RWPE2 (cell line): ENCODE measurements at places on chromosomes 3 and 15.

GRCh38 chr15:95138604-95139270 lies 907.4 kb downstream of the MCTP2 start:
- DNase-seq = no peak

- DNase-seq = no peak
Measured at GRCh38 chr3:152375546-152375945, 106.8 kb downstream of the MBNL1 start.

DNA sequence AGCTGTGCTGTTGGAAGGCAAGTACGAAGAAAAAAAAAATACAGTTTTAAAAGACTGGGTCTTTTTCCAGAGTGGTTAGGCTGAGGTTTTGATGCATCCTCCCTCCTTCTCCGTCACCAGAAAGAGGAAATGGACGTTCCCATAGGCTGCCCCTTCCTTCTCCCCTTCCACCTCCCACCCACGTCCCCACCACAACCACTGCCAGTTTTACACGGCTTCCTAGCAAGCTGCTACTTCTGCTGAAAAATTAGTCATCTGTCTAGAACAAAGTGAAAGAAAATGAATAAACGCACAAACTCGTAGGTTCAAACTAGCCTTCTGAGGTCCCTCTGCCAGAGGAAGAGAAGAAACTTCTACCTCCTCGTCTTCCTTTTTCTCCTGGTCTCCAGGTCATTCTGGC lies 71.6 kb upstream of the RPL35A start:
- no peak for DNase-seq

- no peak for DNase-seq
Measured at GRCh38 chr3:60752809-60753208, 498.4 kb downstream of the FHIT start.

GRCh38 chr3:45778761-45779201 lies 17.6 kb downstream of the SLC6A20 start:
- DNase-seq = no peak

DNA sequence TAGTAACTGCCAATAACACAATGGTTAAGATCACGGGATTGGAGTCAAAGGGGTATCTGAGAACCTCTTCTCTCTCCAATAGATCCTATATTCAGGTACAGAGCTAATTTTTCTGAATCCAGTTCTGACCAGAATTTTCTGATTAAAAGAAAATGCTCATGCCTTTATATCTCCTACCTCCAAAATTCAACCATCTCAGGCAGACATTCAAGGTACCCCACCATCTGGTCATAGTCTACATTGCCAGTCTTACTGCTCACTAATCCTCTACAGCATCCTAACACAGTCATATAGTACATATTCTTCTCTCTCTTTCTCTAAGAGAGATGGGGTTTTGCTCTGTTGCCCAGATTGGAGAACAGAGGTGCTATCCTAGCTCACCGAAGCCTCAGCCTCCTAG lies 59.1 kb downstream of the LSAMP start:
- DNase-seq = no peak

- DNase-seq = no peak
Measured at GRCh38 chr15:46652266-46652665, 1017.4 kb downstream of the SQOR start.

GRCh38 chr3:56829533-56829932 lies 27.8 kb upstream of the ARHGEF3 start:
- no peak for DNase-seq

GRCh38 chr3:116331380-116331779 lies 113.9 kb downstream of the LSAMP start:
- no peak for DNase-seq

DNA sequence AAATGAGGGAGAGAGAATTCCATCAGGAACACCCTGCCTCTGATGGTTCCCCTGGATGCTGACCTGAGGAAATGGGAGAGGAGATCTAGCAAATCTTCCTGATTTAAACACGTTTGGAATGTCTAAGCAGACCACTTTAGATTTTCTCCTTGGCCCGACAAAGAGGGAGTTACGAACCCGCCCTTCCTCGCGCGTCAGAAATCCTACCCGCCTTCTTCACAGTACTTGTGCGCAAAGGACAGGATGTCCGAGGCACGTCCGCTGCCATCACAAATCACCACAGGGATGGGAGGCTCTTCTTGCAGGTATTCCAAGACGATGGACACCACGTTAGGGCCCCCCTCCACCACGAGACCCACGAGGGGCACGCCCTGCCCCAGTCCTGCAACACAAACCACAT lies 38.6 kb downstream of the TRPM1 start:
- no peak for DNase-seq

DNA sequence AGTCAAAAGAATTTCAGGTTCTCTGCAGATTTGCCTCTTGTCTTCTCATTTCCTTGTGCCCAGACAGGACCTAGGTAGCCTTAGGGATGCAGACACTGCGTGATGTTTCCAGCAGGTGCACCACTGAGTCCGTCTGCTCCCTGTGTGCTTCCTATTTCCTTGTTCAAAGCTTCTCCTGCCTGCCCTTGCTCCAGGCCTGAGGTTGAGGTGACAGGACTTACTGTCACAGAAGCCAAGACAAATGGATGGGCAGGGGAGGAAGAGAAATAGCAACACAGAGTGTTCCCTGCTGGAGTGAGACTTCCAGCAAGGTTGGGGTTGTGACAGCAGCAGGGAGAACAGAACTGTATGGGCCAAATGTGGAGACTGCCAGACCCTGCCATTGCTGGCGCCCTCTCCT lies 199.4 kb downstream of the MYRIP start:
- no peak for DNase-seq
